ENCODE measurements at places on chromosomes 5 and 9. TPM values are rescaled to one million over a fixed set of nuclear protein-coding genes. Genes with fewer than 3 reads are reported as not detected.

GRCh38 chr5:23268136-23268535 is 239.3 kb upstream of the PRDM9 start:
- no peak overlapping the region for H3K4me3 ChIP-seq
- no peaks in the 10 kb centered on the region for H3K27me3 ChIP-seq
- no peaks in the 10 kb centered on the region for H3K4me1 ChIP-seq
- DNase-seq = no peak
- no peaks in the 10 kb centered on the region for H3K36me3 ChIP-seq
- no peak overlapping the region for H3K27ac ChIP-seq

GRCh38 chr5:145463634-145464033 is 371.5 kb downstream of the PRELID2 start:
- no peaks in the 10 kb centered on the region for H3K27me3 ChIP-seq
- no peaks in the 10 kb centered on the region for H3K4me1 ChIP-seq
- H3K4me3 ChIP-seq = no peak overlapping the region
- no peak overlapping the region for H3K27ac ChIP-seq
- H3K36me3 ChIP-seq = no peaks in the 10 kb centered on the region

- H3K4me3 ChIP-seq = no peak overlapping the region
- H3K4me1 ChIP-seq = peaks cover 33% of the 10 kb centered on the region
- DNase-seq = peak; percentile 92
- H3K27me3 ChIP-seq = no peaks in the 10 kb centered on the region
- H3K27ac ChIP-seq = peak overlapping the region; percentile 62
Measured at GRCh38 chr9:109817846-109818472, 38.0 kb downstream of the PALM2AKAP2 start.

GRCh38 chr5:178995341-178995690 is 196 bp upstream of the GRM6 start:
- no peaks in the 10 kb centered on the region for H3K4me1 ChIP-seq
- no peak for DNase-seq
- H3K27ac ChIP-seq = no peak overlapping the region
- no peaks in the 10 kb centered on the region for H3K36me3 ChIP-seq

- no peak overlapping the region for H3K27ac ChIP-seq
- no peak for DNase-seq
- H3K36me3 ChIP-seq = no peaks in the 10 kb centered on the region
- no peaks in the 10 kb centered on the region for H3K4me1 ChIP-seq
- no peaks in the 10 kb centered on the region for H3K27me3 ChIP-seq
Measured at GRCh38 chr5:16690243-16690852, 73.6 kb upstream of the RETREG1 start.

DNA sequence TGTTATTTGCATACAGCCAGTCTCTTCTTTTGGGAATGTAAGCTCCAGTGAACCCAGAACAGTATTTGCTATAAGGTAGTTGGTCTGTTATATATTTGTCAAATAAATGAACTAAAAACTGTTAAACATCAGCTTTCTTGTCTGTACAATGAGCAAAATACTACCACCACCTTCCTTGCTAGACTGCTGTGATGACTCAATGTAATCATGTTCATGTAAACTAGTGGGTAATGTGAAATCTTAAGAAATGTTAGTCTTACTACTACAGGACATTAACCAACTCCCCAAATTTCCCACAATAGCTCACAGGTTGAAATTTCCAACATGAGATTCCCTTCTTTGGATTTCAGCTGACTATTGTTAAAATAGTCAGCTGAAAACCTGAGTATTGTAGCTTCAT is 176.1 kb downstream of the TRPM3 start:
- H3K27me3 ChIP-seq = no peaks in the 10 kb centered on the region
- no peak overlapping the region for H3K4me3 ChIP-seq
- no peak for DNase-seq
- H3K36me3 ChIP-seq = no peaks in the 10 kb centered on the region

DNA sequence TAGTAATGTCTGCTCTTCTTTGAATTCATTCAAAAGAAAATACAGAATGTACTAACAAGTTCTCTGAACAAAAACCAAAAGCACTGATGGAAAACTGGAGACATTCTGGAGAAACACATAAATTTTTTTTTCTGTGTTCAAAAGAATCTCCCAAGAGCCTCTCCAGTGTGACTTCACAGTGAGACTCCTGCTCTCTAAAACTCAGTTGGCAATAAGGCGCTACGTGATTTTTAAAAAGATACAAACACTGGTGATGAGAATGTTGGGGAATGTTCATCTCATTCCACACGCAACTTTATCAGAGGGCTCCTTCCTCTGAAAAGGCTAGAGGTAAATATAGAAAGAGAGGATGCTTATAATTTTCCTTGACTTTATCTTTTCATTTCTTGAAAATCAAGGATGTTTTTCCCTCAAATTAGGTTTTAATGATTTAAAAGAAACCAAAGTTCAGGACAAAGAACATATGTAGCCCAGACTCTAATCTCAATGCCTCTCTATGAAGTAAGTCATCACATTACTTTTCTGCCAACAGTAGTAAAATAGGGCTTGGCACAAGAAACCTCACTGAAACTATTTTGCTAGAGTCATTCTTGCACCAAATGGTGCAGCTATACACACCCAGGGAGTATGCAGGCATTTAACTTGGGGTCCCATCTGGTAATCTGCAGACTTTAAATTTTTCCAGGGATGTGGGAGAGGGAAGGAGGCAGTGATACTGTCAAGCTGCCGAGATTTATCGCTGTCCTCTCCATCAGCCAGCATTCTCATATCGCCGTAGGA is 12.9 kb upstream of the AOPEP start:
- no peak overlapping the region for H3K4me3 ChIP-seq
- no peaks in the 10 kb centered on the region for H3K4me1 ChIP-seq
- no peaks in the 10 kb centered on the region for H3K27me3 ChIP-seq
- DNase-seq = no peak
- no peaks in the 10 kb centered on the region for H3K36me3 ChIP-seq

DNA sequence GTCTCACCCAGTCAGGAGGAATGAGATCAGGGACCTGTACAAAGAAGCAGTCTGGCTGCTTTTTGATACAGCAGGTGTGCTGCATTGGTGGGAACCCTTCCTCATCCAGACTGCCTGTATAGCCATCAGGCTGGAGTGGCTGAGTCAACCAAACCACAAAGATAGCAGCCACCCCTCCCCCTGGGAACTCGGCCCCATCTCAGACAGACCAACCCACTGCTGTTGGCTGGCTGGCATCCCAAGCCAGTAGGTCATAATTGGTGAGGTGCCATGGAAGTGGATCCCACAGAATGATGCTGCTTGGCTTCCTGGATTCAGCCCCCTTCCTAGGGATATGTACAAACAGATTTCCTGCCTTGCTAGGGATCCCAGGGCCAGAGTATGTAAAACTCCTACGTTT is 60.9 kb downstream of the YTHDC2 start:
- no peak overlapping the region for H3K4me3 ChIP-seq
- no peaks in the 10 kb centered on the region for H3K4me1 ChIP-seq
- no peak for DNase-seq
- H3K27ac ChIP-seq = no peak overlapping the region
- H3K36me3 ChIP-seq = peaks cover 12% of the 10 kb centered on the region

GRCh38 chr9:69086312-69086711 is 50.8 kb downstream of the FXN start:
- H3K27ac ChIP-seq = no peak overlapping the region
- no peak for DNase-seq
- no peaks in the 10 kb centered on the region for H3K36me3 ChIP-seq
- peaks cover 15% of the 10 kb centered on the region for H3K4me1 ChIP-seq
- H3K27me3 ChIP-seq = no peaks in the 10 kb centered on the region

- H3K27me3 ChIP-seq = peaks cover 5% of the 10 kb centered on the region
- H3K4me1 ChIP-seq = peaks cover 67% of the 10 kb centered on the region
- no peaks in the 10 kb centered on the region for H3K36me3 ChIP-seq
- DNase-seq = no peak
- peak overlapping the region; percentile 80 for H3K27ac ChIP-seq
- peak overlapping the region; percentile 54 for H3K4me3 ChIP-seq
Measured at GRCh38 chr5:173328844-173329490, 753 bp upstream of the STC2 start.

- DNase-seq = no peak
- H3K4me1 ChIP-seq = no peaks in the 10 kb centered on the region
- no peak overlapping the region for H3K27ac ChIP-seq
- H3K4me3 ChIP-seq = no peak overlapping the region
- no peaks in the 10 kb centered on the region for H3K36me3 ChIP-seq
Measured at GRCh38 chr5:134877159-134877558, 3.0 kb downstream of the TXNDC15 start.

GRCh38 chr5:100043475-100043874 is 491.7 kb upstream of the FAM174A start:
- no peaks in the 10 kb centered on the region for H3K36me3 ChIP-seq
- H3K27ac ChIP-seq = no peak overlapping the region
- no peak overlapping the region for H3K4me3 ChIP-seq
- no peaks in the 10 kb centered on the region for H3K4me1 ChIP-seq
- no peak for DNase-seq

DNA sequence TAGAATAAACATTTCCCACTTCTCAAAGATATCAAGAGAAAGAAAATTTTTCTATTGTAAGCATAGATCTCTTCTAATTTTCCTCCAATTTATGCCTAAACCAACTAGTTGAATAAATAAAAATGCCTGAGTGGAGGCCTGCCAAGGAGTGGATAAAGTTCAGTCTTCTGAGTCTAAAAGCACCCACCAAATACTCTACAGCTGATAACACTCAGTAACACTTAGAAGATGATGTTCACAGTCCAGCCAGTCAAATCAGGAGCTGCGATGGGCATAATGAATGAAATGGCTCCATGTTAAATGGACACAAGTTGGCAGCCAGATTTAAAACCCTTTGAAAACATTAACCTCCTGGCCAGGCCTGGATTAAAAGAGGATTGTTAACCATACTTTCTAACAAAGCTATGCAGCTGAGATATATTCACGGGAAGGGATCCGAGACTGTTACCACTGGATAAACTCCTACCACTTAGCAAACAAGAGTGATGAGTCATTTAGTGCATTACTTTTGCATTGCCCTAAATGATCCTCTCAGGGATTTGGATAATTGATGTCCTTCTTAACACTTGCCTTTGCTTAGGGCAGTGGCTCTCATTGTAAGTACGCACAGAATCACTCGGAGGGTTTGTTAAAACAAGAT is 63.7 kb upstream of the CCDC112 start:
- H3K27ac ChIP-seq = no peak overlapping the region

- no peak overlapping the region for H3K4me3 ChIP-seq
- DNase-seq = no peak
- H3K36me3 ChIP-seq = no peaks in the 10 kb centered on the region
- H3K4me1 ChIP-seq = peaks cover 18% of the 10 kb centered on the region
- H3K27ac ChIP-seq = no peak overlapping the region
Measured at GRCh38 chr9:69622676-69623075, 49.5 kb downstream of the APBA1 start.

GRCh38 chr5:88288528-88289197 is 20.0 kb upstream of the TMEM161B start:
- H3K4me3 ChIP-seq = no peak overlapping the region
- no peak overlapping the region for H3K27ac ChIP-seq
- H3K36me3 ChIP-seq = peaks cover 38% of the 10 kb centered on the region

- peaks cover 41% of the 10 kb centered on the region for H3K36me3 ChIP-seq
- no peak overlapping the region for H3K4me3 ChIP-seq
- H3K27me3 ChIP-seq = no peaks in the 10 kb centered on the region
- no peak overlapping the region for H3K27ac ChIP-seq
- DNase-seq = no peak
Measured at GRCh38 chr9:137112564-137113384, 1.8 kb downstream of the DPP7 start.

GRCh38 chr5:77172713-77173328 is 37.7 kb upstream of the PDE8B start:
- no peaks in the 10 kb centered on the region for H3K27me3 ChIP-seq
- no peak for DNase-seq
- H3K36me3 ChIP-seq = no peaks in the 10 kb centered on the region

DNA sequence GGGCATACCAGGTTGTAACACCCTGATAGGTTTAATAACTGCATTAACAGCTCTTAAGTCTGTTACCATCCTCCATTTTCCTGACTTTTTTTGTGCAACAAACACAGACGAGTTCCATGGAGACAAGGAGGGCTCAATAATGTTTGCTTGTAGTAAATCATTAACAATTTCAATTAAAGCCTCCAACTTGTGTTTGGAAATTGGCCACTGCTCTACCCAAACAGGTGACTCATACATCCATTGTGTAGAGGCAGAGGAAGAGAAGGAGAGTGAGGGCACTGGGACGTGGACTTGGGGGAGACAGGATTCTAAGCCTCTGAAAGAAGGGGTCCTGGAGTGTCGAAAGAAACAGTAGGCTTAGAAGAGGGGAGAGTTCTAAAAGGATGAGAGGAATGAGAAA is 213.6 kb upstream of the KCNN2 start:
- no peaks in the 10 kb centered on the region for H3K4me1 ChIP-seq
- H3K27me3 ChIP-seq = no peaks in the 10 kb centered on the region
- H3K27ac ChIP-seq = no peak overlapping the region
- DNase-seq = no peak
- no peaks in the 10 kb centered on the region for H3K36me3 ChIP-seq

- H3K27ac ChIP-seq = no peak overlapping the region
- no peaks in the 10 kb centered on the region for H3K27me3 ChIP-seq
- H3K4me1 ChIP-seq = peaks cover 4% of the 10 kb centered on the region
- DNase-seq = no peak
Measured at GRCh38 chr9:99803694-99804093, 18.0 kb upstream of the NR4A3 start.

GRCh38 chr5:128426090-128426534 is 111.9 kb downstream of the FBN2 start:
- DNase-seq = no peak
- no peaks in the 10 kb centered on the region for H3K4me1 ChIP-seq
- H3K4me3 ChIP-seq = no peak overlapping the region
- no peaks in the 10 kb centered on the region for H3K36me3 ChIP-seq
- no peak overlapping the region for H3K27ac ChIP-seq
- no peaks in the 10 kb centered on the region for H3K27me3 ChIP-seq

GRCh38 chr9:17025281-17025680 is 109.6 kb upstream of the CNTLN start:
- no peak overlapping the region for H3K27ac ChIP-seq
- no peaks in the 10 kb centered on the region for H3K36me3 ChIP-seq
- H3K4me1 ChIP-seq = no peaks in the 10 kb centered on the region
- H3K4me3 ChIP-seq = no peak overlapping the region
- DNase-seq = no peak

DNA sequence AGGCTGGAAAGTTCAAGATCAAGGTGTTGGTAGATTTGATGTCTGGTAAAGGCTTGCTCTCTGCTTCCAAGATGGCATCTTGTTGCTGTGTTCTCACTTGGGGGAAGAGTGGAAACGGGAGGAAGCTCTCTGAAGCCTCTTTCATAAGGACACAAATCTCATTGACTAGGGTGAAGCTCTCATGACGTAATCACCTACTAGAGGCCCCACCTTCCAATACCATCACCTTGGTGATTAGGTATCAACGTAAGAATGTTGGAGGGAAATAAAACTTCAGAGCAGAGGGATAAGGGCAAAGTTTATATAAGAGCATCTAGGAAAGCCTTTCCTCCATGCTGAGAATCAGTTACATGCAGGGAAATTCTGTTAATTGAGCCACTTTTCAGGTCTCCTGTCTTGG is 15.4 kb upstream of the KLF9 start:
- H3K4me1 ChIP-seq = no peaks in the 10 kb centered on the region
- no peaks in the 10 kb centered on the region for H3K36me3 ChIP-seq
- H3K27ac ChIP-seq = no peak overlapping the region
- DNase-seq = peak; percentile 43
- no peak overlapping the region for H3K4me3 ChIP-seq

Gene ADAMTSL2
- total RNA-seq = 27.7 TPM

Gene STPG3
- total RNA-seq = not detected

Gene SLC45A2
- not detected for total RNA-seq

Gene TMEM171
- total RNA-seq = 0.59 TPM

Gene ARHGEF37
- 13.7 TPM for total RNA-seq

Gene NANS
- 35.5 TPM for total RNA-seq

Gene DOCK8
- total RNA-seq = 5.2 TPM

Gene CRHBP
- total RNA-seq = 10.3 TPM

Gene SPATA31E1
- total RNA-seq = not detected

Gene SPATA24
- 9.5 TPM for total RNA-seq

Gene SLC25A2
- total RNA-seq = not detected

Measured in right atrium auricular region (tissue), 2 donors.